Ecto neural progenitor cell (in vitro differentiated cells): ENCODE measurements at places on chromosomes 2 and 18.

GRCh38 chr2:96809951-96810782 is 5.9 kb upstream of the CNNM3 start:
- no peak for DNase-seq

- no peak for DNase-seq
These were observed 70.2 kb downstream of the PTPRM start for GRCh38 chr18:7637269-7637668.

DNA sequence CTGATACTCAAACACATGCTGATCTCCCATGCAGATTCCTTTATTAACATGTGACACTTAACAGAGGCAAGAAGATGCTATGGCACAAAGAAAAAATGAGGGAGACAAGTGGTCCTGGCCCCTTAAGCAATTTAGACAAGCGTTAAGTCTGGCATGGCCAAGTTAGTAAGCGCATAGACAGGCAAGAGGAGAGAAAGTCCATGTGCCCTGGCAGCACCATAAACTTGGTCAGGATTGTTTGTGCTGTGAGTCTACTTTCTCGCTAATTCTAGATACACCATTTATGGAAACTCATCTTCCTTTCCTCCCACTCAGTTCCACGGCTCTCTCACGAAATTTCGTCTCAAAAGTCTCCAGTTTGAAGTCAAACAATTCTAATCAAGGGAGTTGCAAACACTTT is 138.9 kb downstream of the RBMS1 start:
- no peak for DNase-seq

DNA sequence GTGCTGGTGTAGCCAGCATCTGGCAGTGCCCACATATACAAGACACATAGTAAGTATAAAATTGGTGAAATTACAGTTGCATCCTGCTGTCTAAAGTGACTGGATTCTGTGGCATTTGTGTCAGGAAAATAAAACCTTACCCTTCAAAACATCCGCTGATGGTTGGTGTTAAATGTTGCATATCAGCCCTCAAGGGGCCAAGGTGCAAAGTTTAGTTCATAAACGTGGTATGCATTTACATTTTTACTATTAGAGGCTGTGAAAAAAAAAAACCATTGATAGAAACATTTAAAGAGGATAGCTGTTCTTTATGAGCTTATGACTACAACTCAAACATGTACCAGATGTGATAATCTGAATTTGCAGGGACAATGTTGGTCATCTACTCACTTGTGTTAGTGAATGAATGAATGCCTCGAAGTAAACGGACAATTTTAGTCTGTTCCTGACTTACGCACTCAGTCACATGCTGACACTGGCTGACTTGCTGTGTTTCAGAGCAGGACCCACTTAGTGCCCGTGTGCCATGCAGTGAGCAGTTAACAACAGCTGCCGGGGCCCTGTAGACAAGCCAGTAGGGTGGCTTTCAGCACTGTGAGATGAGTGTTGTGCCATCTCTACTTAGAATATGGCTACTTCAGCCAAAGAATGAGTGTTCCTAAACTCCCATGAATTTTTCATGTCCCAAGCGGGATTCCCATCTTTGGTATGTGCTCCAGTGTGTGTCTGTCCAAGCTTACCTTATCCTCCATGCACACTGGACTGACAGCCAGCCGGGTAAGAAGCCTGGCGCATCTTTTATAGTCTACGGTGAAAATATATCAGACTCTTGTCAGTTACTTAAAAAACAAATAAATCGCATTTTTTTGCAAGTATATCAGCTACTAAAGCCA is 5.3 kb downstream of the ALKAL2 start:
- no peak for DNase-seq
